Hematopoietic multipotent progenitor cell (in vitro differentiated cells): ENCODE measurements at places on chromosomes 4 and X.

DNA sequence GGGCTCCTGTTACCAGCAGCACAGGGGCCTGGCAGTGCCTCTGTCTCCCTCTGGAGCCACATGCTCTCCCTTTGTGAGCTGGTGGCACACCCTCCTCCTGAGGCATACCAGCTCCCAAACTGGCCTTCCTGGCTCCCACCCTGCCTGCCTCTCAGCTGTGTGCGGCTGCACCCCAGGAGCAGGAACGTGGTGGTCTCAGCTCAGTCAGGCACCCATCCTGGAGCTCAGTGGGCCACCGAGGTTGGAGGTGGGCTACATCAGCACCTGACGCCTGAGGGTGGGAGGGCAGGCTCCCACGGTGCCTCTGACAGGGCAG lies 85.9 kb upstream of the NKX1-1 start:
- DNase-seq, result no peak

- DNase-seq, result no peak
Measured at GRCh38 chrX:150409486-150409885, 46.4 kb downstream of the MAMLD1 start.

DNA sequence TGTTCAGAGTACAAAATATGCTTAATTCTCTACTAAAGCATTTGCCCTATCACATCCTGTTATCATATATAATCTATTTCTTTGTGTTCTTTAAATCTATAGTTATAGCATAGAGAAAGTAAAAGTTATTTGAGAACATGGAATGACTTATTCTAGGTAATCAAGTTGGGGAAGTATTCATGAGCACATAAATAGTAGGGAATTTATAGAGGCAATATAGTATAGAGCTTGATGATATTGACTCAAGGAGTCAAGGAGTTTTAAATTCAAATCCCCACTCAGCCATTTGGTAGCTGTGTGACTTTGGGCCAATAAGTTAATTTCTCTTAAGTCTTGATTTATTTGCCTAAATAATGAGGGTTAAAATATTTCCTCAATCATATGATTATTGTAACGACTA lies 37.5 kb downstream of the PPP1R2C start:
- DNase-seq, result no peak

DNA sequence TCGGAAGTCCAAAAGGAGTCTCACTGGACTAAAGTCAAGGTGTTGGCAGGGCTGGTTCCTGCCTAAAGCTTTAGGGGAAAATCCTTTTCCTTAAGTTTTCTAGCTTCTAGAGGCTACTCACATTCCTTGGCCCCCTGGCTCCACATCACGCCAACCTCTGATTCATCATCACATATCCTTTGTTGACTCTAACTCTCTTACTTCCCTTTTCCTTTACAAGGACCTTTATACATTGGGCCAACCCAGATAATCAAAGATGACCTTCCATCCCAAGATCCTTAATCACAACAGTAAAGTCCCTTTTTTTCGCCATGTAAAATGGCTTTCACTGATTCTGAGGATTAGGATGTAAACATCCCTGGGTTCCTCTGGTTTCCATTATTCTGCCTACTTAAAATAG lies 146.4 kb upstream of the DCAF8L1 start:
- no peak for DNase-seq

- no peak for DNase-seq
Measured at GRCh38 chrX:3351276-3351675, 4.8 kb upstream of the MXRA5 start.
